ENCODE measurements at places on chromosomes 1 and 21.
A peak's percentile ranks its signal among the peaks of the same experiment; 100 is the strongest.

GRCh38 chr1:198529414-198529813 is 11.1 kb downstream of the ATP6V1G3 start:
- no peak for DNase-seq

DNA sequence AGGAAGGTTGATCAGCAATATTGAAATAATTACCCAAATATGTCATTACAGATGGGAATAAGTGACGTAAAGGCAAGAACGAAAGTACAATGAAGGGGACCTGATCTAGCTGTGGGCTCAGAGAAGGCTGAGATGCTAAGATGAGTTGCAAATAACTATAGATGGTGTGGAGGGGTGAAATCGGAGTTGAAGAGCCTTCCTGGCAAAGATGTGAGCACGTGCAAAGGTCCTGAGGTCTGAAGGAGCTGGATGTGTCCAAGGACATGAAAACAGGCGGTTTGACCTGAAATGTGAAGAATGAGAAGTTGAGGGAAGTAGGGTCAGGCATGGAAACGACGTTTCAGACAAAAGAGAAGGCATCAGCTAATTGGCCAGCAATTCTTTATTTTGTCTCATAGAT is 61.6 kb upstream of the SLC45A1 start:
- DNase-seq: no peak

- no peak for DNase-seq
These were observed 34.1 kb downstream of the C8B start for GRCh38 chr1:56931686-56932085.

DNA sequence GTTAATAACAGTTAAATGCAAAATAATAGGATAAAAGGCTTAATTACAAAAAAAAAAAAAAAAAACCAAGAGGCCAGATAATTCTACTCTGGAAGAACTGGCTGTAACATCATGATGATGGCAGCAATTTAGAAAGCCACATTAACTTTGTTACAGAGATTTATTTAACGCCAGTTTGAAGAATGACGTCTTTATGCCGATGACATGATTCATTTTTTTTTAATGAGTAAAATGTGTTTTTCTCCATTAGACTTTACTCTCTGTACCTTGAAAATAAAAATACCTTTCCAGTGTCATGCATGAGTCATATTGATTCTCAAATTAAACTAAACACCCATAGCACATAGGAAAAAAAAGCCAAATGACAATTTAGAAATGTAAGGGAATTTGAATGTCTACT is 226.1 kb downstream of the RGS7 start:
- no peak for DNase-seq

- DNase-seq: no peak
These were observed 266.2 kb downstream of the FOXD2 start for GRCh38 chr1:47703981-47704596.

DNA sequence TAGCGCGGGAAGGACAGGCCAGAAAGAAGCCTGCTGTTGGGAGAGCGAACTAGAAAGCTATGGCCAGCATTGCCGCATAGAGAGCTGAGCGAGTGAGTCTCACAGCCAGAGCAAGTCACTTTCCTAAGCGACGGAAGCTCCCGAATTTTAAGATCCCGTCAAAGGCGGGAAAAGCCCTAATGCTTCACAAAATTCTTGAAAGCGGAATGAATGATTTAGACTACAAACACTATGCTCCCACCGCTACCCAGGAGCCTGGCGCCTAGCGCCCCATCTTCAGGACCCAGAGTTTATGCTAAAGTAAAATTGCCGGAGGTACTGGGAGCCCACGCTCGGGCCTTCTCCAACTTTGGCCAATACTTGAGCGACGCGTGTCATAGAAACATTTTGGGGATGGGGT is 409.9 kb upstream of the ESRRG start:
- DNase-seq: no peak

DNA sequence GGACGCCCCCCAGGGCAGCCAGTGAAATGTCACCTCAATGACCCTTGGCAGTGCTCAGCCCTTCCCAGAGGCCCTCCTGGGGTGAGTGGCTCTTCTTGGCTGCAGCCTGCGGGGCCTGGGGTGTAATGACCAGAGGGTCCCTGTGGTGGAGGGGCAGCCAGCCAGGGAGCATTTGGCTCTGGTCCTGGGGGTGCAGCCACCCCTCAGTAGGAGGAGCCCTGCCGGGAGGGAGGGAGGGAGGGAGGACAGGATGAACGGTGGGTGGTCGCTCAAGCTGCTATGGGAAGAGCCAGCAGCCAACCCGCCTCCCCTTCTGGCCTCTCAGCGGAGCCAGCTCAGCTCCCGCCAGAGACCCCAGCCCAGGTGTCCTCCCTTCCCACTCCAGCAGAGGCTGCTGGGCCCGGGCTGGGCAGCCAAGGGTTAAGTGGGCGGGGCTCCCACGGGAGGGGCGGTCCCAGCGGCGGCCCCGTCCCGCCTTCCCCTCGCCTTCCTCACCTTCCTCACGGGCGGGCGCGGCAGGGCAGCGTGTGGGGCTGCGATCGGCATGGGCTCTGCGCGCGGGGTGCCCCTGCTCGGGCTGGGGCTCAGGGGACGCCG is 9.0 kb upstream of the PLCH2 start:
- DNase-seq: peak; percentile 4

- DNase-seq: no peak
These were observed 81.2 kb upstream of the RAVER2 start for GRCh38 chr1:64663668-64664067.

DNA sequence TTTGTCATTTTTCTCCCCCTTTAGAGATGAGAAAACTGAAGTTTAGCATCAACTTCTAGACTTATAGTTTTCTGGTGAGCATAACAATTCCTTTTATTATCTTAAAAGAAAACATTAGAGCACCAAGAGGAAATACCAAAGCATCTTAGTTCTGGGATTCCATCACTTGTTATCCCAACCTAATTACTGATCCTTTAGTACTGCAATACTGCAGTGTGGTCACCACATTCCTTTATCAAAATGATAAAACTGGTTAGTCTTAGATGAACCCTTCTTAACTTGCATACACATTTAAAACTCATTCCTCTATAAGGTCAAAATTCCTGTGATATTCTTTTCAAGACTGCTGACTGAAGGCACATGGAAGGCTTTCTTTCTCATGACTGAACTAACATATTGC is 23.1 kb downstream of the SOD1 start:
- no peak for DNase-seq

All from stimulated activated CD8-positive, alpha-beta memory T cell treated with anti-CD3 and anti-CD28 coated beads, Interleukin-2, amount 100 ng/mL, for 1 hour (primary cell).